ENCODE measurements at places on chromosomes 7 and 10. TPM values are rescaled to one million over a fixed set of nuclear protein-coding genes. Genes with fewer than 3 reads are reported as not detected.

IGFBP1 gene
- not detected for polyA plus RNA-seq

SLC26A3 gene
- polyA plus RNA-seq, result not detected

- no peak for DNase-seq
Observed at GRCh38 chr7:157122800-157123495, 15.8 kb upstream of the UBE3C start.

- DNase-seq, result no peak
Observed at GRCh38 chr7:82602066-82602465, 158.5 kb upstream of the CACNA2D1 start.

- no peak for DNase-seq
Observed at GRCh38 chr10:116307455-116307854, 16.8 kb upstream of the CCDC172 start.

GRCh38 chr7:36958111-36958733 is 233.9 kb upstream of the AOAH start:
- DNase-seq, result no peak

- DNase-seq, result no peak
Observed at GRCh38 chr7:44965441-44965903, 13.3 kb downstream of the MYO1G start.

DNA sequence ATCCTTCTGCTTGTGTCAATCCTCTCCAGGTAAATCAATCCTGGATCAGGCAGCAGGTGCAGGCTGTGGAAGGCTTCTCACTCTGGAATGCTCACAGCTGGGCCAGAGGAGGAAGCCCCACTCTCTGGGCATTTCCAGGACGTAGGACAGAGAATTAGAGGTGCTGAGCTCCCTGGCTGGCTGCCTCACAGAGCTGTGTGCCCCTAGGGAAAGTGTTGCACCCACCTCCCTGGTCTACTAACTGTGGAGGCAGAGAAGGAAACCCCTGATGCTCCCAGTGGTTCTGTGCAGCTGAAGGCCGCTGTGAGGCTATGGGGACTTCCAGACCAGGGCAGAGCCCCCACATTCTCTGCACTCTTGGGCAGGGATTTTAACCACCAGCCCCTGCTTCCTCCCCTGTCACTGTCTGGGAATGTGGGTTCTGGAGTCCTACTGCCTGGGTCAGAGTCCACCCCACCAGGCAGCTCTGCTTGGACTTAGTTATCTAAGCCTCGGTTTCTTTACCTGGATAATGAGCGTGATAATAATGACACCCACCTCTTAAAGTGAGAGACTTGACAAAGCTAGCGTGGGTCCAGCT is 73.5 kb upstream of the EEPD1 start:
- DNase-seq, result no peak

- DNase-seq, result no peak
Observed at GRCh38 chr7:104627516-104627915, 299.1 kb downstream of the LHFPL3 start.

All from CD4-positive, alpha-beta memory T cell (primary cell).